ENCODE measurements at places on chromosomes 4 and X.
A peak's percentile ranks its signal among the peaks of the same experiment; 100 is the strongest.

- DNase-seq = no peak
Observed at GRCh38 chr4:150283689-150284088, 205.4 kb downstream of the DCLK2 start.

DNA sequence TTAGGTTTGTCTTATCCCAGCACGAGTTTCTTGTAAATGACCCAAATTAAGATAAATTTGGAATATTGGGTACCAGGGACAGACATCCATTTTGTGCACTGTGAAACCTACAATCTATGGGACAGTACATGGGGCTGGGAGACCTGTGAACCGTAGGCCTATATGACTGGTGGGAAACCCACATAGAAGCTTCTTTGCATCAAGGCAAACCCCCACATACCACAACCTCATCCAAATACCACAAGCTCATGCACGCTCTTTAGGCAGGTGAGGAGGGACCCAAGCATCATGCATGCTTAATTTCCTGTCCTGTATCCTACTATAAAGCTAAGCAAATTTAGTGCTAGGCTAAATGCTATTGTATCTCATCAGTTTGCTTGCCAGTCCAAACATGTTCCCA is 47.8 kb downstream of the NIPAL1 start:
- no peak for DNase-seq

DNA sequence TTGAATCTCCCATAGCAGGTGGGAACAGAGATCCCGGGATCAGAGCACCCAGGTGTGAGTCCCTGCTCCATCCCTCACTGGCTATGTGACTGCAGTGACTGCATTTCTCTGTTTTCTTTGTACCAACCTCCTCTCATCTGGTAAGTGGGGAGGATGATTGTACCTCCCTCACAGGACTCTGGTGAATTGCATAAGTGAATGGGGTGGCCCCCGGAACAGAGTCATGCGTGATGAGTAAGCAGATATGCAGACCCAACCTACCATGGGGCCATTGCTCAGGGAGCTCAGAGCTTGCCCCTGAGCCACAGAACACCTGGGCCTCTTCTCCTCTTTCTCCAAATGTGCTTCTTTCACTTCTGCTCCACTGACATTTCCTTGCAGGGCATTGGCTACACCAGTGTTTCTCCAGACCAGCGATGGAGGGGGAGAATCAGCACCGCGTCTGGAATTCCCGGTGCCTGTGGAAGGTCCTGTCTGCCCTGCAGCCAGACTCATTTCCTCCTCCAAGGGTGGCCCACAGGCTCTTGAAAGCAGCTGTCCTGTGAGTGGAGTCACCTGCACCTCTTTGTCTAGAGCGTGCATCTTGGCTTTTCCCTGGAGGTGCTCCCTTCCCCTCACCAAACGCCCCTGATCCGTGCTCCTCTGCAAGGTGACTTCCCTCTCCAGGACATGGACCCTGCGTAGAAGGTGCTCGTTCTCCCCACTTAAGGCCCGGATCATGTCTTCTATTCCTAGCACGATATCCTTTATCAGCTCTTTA is 30.0 kb downstream of the C4orf50 start:
- DNase-seq = no peak

DNA sequence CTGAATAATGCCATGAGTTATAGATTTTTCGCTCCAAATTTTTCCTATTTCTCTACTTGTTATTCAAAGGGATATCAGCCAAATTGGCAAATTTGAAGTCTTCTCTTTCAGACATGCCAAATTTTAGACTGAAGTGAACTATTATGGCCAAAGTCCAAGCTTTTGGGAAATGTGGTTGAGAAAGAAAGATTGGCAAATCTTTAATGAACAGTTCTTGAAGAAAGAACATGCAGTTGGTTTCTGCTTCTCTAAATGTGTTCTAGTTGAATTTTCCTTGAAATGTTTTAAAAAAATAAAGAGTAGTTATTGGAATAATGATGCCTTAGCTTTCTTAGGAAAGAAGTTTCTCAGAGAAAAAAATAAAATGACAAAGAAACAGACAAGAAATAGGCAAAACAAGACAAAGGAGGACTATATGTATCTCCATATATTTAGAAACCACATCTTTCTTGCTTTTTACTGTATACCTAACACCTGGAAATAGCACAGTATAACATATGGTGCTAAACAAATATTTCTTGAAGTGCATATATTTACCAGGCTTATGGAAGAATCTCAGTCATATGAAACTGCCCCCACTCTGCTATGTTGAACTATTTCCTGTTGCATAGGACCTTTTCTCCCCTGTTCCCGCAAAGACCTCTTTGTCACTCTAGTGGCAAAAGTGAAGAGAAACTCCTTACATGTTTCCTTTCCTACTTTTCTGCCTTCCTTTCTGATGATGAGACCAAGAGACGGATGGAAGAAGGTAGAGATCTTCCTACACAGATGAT is 250.0 kb downstream of the ARHGAP24 start:
- no peak for DNase-seq

DNA sequence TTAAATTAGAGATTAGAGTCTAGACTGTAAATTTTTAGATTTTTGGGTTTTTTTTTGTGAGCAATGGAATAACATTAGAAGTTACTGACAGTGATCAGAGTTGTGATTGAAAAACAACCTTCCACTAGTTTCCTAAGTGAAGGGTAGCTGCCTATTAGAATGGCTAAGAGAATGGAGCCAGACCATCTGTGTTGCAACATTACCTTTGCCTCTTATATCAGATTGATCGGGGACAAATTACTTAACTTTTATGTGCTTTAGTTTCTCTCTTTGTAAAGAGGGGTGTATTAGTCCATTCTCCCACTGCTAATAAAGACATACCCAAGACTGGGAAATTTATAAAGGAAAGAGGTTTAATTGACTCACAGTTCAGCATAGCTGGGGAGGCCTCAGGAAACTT is 12.5 kb upstream of the PI4K2B start:
- DNase-seq = no peak

- DNase-seq = no peak
Observed at GRCh38 chr4:171875291-171875690, 62.1 kb downstream of the GALNTL6 start.

DNA sequence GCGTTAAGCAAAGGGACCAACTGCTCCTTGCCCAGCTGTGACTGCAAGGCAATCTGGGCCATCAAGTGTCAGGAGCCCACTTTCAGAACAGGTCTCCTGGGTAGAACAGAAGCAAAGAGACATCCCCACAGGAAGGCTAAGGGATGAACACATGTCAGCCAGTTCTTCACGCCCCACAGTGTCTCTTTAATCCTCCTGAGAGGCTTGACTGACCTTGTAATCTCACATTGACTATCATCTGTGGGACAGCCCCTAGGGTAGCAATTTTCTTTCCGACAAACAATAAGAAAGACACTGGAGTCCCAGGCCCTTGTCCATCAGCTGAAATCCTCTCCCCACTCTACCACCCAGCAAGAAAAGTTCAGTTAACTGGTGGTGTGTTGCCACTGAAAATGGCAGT is 1.0 kb downstream of the CHRDL1 start:
- no peak for DNase-seq

DNA sequence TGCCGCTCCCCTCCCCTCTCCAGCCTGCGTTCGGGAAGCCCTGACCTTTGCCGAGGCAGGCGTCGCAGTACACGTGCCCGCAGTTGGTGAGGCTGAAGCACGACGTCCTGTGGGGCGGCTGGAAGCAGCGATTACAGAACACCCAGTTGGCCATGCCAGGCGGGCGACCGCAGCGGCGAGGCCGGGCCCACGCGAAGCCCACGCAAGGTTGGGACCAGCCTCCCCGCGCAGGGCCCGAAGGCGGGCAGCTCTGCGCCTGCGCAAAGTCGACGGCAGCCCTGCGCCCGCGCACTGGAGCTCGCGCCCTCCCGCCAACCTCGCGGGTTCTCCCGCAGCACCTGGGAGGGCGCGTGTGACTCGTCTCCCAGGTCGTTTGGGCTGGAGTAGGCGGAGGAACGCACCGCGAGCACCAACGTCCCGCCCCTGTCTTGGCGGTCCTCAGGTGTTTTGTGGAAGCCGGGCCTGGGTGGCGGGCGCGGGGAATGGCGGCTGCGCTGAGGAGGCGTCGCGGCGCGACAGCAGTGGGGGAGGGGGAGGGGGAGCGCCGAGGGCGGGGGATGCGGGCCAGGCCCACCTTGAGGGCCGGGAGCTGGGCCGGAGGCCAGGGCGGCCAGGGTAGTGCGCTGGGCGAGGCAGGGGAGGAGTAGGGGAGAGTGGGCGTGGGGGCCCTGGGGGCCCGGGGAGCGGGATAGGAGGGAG is at the start of gene RNF212:
Gene RNF212 (minus strand): TSS at position 254 of the 699 bp plus-strand sequence. CDS start 100 bp downstream, at position 154.
- peak; percentile 11 for DNase-seq
